NK-92 treated with Interleukin-12 subunit alpha and Interleukin-12 subunit beta, amount 100 ng/mL, for 24 hours (cell line): ENCODE measurements at places on chromosomes 3 and 15.

- DNase-seq: no peak
Observed at GRCh38 chr3:142940000-142940399, 23.5 kb downstream of the PAQR9 start.

DNA sequence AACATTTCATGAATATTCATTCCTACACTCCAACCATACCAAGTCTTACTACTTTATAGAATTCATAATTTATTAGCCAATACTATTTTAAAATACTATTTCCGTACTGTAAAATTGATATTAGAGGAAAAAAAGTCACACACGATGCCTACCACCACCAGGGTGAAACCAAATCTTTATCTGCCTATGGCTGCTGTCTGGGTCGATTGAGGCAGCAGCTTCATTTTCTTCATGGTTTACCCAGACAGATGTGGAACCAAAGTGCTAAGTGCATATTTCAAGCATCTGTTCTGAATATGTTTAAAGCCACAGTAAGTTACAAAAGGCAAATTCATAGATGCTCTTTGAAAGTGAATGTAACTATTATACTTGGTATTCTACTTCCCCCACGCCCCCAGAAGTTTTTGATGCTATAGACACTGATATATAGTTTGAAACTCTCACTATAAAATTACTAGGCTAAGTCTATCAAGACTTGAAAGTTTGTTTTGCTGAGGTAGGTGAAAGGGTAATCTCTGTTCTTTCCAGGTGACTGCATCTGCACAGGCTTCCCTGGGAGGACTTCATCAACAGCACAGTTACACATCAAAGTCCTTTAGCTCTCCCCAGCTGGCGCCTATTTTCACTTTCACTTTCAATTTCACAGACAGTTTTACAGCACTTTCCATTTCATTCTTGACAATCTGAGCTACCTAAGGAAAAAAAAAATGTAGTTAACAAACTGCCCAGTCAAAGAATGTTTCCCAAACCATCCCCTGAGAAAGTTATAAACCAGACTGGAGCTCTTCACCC, 113.9 kb downstream of the POLQ start:
- DNase-seq: peak; percentile 3

GRCh38 chr15:34217587-34218225, 7.1 kb upstream of the EMC4 start:
- no peak for DNase-seq

DNA sequence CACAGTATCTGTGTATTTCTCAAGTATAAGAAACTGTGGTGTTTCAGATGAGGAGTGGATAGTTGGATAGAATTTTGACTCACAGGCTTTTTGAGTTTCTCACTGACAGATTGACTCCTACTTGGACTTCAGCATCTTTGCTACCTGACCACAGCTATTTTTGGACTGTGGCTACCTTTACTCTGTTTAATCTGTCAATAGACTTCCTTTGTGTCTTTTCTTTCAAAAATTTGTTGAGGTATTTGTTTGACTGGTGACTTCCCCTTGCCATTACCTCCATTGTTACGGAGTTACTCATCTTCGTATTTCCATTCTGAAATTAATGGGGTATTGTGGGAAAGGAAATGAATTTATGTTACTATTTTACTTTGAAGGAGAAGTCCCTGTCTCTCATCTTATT, 123.8 kb downstream of the AGBL1 start:
- no peak for DNase-seq

- DNase-seq: peak; percentile 47
Observed at GRCh38 chr3:13414040-13414729, 5.9 kb downstream of the NUP210 start.

- no peak for DNase-seq
Observed at GRCh38 chr3:69385723-69386555, at the start of gene FRMD4B. Gene FRMD4B (minus strand): TSS chr3:69386088. CDS start chr3:69385989, 99 bp downstream.

- no peak for DNase-seq
Observed at GRCh38 chr3:42513121-42513520, 10.7 kb downstream of the VIPR1 start.

DNA sequence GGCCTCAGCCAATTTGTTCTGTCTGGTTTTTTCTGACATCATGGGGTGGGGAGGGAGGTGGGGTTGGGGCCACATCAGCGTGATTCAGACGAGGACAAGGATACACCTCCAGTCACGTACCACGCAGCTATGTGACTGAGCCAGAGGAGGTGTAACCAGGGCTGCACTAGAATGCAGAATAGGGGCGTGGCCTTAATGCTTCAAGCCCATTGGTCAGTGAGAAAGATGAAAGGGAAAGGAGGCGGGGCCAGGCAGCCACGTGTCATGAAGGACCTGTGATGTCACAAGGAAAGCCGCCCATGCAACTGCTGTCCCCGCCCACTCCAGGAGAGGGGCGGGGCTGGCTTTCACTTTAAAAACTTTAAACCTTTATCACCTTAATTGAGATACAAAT, at the start of gene GOLGA6L2:
GOLGA6L2 (minus strand) TSS at position 137 of the 394 bp plus-strand sequence; CDS start at position 75, 62 bp downstream.
- no peak for DNase-seq

DNA sequence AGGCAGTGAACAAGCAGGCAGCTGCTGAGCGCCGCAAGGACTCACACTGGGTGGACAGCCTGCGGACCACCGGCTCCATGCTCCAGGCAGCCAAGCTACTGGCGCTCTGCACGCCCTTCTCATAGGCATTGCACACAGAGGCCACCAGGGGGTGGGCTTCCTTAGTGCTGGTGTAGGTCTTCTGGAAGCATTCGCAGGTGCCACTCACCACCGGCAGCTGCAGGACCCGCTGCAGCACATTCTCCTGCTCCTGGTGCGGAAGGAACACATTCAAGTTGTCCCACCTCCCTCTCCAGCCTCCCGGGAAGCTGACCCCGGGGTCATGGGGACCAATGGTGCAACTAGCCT, 6.0 kb downstream of the PLIN1 start:
- DNase-seq: no peak

DNA sequence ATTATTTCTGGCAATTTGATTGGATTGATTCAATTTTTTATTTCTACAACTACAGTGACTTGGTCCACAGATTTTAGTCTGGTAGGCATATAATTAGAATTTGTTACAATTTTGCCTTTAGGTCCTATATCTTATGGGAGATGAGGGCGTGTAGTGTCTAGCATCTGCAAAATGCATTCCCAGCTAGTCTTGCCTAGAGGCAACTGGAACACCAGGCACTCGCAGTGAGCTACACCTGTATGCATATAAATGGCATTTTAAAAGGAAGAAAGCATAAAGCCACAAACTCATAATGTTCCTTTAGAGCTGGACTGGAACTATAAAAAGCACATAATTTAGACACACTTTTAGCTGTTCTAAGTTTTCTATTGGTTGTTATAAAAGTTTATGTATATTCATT, 17.9 kb upstream of the SPPL2A start:
- DNase-seq: no peak

GRCh38 chr3:13548696-13549622, at the start of gene FBLN2:
Gene FBLN2 (plus strand): TSS chr3:13549125. CDS start chr3:13570356, 21,231 bp downstream.
- no peak for DNase-seq

GRCh38 chr15:48334260-48334659, 3.0 kb downstream of the DUT start:
- DNase-seq: no peak
